ENCODE measurements at places on chromosomes 5 and 9.
A peak's percentile ranks its signal among the peaks of the same experiment; 100 is the strongest.

DNA sequence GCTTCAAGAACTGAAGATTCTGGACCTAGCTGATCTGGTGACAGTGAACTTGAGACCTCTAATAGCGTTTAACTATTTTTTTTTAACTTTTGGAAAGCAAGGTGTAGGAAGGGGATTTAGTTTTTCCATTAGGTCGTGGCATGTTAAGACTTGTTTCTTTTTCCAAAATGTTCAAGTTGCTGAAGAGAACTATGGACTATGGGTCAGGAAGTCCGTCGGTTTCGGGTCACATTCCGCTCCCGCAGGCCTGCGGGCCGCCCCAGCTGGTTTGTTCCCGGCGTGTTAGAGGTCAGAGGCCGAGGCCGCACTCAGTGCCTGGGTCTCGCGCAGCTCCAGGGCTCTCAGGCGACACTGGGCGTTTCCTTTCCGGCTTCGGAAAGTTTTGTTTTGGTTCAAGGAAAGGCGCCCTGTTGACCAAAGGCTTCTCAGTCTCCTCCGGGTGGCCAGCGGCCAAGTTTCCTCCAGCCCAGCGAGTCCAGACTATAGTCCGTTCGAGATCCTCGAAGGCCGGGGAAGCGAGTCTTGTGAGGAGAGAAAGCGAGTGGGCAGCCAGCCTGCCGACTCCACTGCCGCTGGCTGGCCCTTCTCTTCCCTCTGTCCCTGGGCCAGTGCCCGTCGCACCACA lies 586 bp upstream of the FCHO2 start:
- DNase-seq: no peak

- no peak for DNase-seq
These were observed 93.4 kb upstream of the DMAC1 start for GRCh38 chr9:7892975-7893374.

DNA sequence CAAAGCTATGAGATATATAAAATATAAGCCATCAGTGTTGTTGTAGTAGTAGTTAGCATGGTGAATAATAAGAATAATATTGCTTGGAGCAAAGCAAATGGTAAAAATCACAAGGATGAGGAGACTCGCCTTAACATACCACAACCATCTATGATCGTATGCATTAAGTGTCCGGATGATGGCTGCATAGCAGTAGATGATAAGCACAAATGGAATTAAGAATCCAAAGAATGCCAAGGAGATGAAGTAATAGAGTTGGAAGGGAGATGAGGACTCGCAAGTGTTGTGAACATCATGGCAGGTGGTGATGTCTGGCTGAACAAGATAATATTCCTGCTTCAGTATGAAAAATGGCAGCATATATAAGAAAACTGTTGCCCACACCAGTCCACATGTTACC lies 5.5 kb downstream of the F2RL2 start:
- DNase-seq: no peak

- no peak for DNase-seq
These were observed 1.6 kb downstream of the SREK1 start for GRCh38 chr5:66145737-66146136.

DNA sequence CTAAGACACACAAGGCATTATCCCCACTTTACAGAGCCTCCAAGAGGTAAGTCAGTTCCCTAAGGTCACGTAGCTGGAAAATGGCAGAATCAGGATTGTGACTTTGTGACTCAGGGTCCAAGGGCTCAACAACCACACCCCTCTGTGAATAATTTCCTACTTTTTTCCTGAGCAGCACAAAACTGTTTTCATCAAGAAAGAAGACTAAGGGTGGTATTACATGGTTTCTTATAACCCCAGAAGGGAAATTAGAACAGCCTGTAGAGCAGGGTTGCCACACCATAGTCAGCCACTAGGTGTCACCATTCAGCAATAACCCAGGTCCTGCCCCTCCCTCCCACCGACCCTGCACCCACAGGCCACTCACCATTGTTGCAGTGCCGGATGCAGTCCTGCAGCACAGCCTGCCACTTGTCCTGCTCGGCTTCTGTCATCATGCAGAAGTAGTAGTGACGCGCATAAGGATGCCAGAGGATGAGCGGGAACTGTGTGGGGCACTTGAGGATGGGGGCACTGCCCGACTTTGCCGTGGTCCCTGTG lies 72.1 kb downstream of the LRSAM1 start:
- peak; percentile 60 for DNase-seq

DNA sequence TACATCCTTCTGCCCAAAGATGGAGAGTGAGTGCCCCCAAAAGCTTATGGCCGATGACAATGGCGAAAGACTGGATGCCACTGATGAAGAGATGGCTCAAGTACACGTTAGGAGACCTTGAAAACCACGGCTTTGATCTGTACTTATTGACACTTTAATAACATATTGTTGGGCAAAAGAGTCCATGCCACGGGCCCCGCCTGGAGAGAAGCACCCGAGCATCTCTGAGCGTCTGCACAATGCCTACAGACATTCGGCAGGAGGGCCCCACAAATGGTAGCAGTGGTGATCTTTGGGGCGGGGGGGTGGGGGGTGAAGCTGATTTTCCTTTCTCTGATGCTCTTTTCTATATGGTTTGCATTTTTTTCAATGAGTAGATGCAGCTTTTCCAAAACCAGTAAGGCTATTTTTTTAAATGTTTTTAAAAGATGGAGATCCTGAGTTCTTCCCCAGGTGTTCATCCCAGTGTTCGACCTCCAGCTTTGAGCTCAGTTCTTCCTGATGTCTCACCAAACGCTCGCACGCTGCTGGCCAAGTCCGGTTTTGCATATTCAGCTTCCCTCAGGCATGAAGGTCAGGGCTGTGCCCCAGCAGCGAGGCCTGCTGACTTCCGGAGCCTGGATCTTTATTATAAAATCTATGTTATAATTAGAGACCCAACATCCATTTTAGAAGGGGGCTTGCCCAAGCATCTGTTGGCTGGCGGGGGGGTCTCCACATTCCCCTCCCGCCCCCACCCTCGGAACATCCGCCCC lies 34.3 kb upstream of the BARHL1 start:
- DNase-seq: no peak

DNA sequence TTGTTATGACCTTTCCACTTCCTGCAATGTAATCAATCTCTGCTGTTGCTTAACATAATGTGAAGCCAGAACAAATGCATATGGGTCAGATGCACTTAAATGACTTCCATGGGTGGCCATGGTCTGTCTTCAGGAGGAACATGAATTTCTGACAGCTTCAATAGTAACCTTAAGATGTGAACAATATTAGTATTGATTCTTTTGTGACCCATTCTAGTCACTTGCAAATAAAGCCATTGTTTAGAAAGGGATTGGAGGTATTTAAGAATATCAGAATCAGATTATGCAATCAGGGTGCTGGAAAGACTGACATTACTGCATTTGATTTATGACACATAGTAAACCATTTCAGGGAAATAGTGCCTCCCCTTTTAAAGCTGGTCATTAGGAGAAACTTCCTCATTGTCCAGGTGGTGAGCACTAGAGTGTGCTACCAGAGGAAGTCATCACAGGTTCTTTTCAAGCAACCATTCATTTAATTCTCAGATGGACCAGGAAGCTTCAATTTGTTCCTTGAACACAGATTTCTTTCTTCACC lies 32.1 kb downstream of the GRIN3A start:
- no peak for DNase-seq

DNA sequence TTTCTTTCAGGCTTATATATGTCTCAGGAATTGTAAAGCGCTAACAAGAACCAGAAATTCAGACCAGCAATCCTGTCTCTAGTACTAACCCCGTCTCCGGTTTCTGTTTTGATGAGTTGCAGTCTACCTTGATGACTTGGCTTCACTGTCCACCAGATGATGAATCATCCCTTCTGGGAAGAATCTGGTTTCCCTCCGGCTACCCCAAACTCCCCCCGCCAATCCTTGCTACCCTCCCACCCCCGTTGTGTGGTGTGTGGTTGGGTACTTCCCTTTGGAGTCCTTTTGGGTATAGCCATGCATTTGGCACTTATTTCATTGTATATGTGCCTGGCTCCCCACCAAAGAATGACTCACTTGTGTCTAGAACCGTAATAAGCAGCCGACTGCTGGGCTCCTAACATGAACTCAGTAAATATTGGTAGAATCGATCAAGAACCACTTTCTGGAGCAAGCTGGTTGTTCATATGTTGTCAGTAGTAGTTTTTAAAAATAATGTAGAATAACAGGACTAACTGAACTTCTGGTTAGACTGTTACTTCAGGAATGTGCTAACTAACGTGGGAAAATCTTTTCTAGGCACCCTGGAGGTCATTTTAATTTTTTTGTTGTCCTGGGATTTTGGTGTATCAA lies 8.3 kb upstream of the TGFBI start:
- no peak for DNase-seq

DNA sequence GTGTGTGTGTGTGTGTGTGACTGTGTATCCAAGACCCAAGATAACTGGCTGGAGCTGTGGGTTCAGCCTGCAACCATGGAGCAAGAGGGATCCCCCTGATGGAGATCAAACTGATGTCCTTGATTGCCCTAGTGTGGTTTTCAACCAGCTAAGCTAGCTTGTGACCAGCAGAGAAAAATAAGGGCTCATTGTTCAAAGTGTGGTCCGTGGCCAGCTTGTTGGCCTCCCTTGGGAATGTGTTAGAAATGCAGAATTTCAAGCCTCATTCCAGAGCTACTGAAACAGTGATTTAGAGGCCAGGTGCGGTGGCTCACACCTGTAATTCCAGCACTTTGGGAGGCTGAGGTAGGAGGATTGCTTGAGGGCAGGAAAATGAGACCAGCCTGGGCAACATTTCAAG lies 79.9 kb downstream of the ACER2 start:
- DNase-seq: no peak

DNA sequence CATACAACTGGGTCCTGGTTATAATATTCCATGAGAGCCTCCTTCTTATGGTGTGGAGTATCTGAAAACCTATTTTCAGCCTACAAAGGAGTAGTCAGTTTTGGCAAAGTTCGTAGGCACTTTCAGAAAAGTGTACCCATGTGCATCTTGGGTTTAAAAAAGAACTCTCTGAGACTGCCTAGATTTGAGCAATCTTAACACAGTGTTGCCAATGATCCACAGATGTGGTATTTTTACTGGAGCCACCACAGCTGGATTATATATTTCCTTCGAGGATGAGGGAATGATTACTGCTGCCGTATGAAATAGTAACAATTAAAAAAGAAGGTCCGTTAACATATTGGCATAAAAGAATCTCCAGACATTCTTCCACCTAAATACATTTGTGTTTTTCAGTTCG lies 1.1 kb downstream of the PALM2AKAP2 start:
- no peak for DNase-seq

DNA sequence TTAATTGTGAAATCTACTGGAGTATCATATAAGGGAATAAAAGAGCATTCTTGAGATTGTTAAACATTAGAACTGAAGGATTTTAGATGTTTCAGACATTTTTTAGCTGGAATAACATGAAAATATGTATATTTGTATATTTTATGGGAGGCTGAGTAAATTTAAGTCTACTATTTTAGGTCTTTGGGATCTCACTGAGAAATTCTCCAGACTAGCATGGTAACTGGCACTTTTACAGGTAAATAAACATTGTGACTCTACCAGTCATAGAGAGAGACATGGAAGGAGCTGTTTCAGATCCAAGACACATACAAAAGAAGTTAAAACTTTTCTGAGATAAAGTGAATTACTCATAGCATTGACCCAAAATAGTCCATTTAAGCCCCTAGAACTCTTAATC lies 59.4 kb downstream of the NDUFAF2 start:
- no peak for DNase-seq

DNA sequence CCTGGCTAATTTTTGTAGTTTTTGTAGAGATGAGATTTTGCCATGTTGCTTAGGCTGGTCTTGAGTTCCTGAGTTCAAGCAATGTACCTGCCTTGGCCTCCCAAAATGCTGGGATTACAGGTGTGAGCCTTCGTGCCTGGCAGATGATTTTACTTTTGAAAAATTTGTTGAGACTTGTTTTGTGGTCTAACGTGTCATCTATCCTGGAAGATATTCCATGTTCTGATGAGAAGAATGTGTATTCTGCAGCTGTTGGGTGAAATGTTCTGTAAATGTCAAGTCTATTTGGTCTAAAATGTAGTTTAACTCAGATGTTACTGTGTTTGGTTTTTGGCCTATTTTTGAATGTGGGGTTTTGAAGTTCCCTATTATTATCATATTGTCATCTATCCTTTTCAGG lies 145.6 kb downstream of the XRCC4 start:
- no peak for DNase-seq

GRCh38 chr9:15711531-15711930 lies 158.7 kb downstream of the CCDC171 start:
- DNase-seq: no peak

DNA sequence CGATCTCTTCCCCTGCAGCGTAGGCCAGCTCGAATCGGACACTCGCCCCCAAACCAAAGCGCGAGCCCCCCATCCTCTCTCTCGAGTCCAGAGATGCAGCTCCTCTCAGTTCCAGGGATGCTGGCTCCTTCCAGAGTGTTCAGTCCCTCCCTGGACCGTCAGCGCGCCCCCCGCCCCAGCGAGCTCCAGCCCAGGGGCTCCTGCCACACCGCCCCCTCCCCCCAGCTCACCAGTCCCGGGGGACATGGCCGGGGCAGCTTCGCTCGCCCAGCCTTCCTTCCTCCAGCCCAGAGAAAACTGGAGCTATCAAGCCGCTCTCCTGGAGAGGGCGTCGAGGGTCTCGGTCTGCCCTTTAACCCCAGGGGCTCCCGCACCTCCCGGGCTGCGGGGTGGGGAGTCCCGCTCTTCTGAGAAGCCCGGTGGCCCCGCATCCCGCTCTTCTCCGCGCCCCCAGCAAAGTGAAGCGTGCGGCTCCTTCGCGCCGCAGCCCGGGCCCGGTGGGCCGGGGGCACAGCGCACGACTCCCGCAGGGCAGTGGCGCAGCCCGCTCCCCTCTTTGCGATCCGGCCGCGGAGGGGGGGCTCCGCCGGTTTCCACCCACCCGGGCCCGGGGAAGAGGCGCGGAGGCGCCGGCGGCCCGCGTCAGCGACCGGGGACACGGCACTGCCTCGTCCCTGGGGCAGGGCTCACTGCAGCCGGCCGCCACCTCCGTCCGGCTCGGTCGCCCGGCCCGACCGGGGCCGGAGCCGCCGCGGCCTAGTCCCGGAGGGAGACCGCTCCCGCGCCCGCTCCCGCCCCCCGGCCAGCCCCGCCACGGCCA lies 587 bp downstream of the MIER3 start:
- peak; percentile 22 for DNase-seq

DNA sequence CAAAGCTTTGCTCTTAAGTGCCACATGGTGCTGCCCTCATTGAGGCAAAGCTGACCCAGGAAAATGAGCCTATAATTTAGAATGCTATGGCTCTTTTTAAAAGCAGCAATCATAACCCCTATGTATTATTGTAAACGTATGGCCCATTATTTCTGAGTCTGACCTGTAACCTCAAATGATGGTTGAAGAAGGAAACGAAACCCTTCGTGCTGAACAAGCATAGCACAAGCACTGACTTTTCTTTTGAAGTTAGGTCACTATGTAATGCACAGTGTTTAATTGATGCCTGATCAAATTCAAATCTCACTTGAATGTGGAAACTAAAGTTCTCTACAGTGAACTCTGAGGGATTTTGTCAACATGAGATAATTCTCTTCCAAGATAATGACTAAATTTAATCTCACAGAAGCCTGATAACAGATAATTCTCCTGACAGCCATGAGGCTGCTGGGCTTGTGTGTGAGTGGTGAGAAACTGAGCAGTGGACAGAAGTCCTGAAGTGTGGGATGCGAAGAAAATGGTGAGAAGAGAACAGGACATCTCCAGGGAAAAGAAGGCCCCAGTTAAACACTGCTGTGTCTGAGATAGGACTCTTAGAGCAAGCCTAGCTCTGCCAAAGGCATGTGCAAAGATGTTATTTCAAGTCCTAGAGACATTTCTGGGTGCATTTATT lies 226.9 kb downstream of the MAN2A1 start:
- DNase-seq: no peak
